ENCODE measurements at places on chromosomes 2 and 18. TPM values are rescaled to one million over a fixed set of nuclear protein-coding genes. Genes with fewer than 3 reads are reported as not detected.

- no peak for DNase-seq
Observed at GRCh38 chr18:79068341-79068936, 755 bp upstream of the ATP9B start.

GRCh38 chr2:239360421-239361310, 40.2 kb downstream of the HDAC4 start:
- no peak for DNase-seq

DNA sequence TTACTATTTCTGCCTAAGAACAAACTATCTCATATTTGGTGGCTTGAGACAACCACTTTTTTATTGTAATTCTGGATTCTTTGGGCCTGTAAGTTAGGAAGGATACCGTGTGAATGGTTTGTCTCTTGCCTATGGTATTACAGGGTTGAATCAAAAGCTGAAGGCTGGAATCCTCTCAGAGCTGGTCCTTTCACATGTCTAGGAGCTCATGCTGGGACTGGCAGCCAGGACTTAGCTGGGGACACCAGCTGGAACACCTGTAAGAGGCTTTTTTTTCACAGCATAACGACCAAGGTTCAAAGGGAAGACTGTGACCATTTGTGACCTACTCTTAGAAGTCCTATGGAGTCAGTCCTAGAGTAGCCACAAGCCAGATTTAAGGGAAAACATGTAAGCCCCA, 226.3 kb downstream of the ZNF804A start:
- DNase-seq, result no peak

- DNase-seq, result no peak
Observed at GRCh38 chr2:197245829-197246804, 64.5 kb downstream of the ANKRD44 start.

- no peak for DNase-seq
Observed at GRCh38 chr2:95059656-95060370, 34.3 kb downstream of the MAL start.

GRCh38 chr2:60764736-60765534, 8.9 kb downstream of the PAPOLG start:
- no peak for DNase-seq

GRCh38 chr2:84223191-84223590, 235.9 kb downstream of the SUCLG1 start:
- DNase-seq, result no peak

Gene TDRD15
- polyA plus RNA-seq, result not detected

Gene SEPTIN2
- 187 TPM for polyA plus RNA-seq
